Glutamatergic neuron (in vitro differentiated cells): ENCODE measurements at places on chromosomes 13 and 19. TPM values are rescaled to one million over a fixed set of nuclear protein-coding genes. Genes with fewer than 3 reads are reported as not detected.

The ZNF284 gene
- 3.9 TPM for total RNA-seq

The CYP4F8 gene
- total RNA-seq: not detected

The CEBPA gene
- 0.66 TPM for total RNA-seq

The N4BP2L1 gene
- 1.9 TPM for total RNA-seq

The FPR3 gene
- not detected for total RNA-seq

The NMRK2 gene
- total RNA-seq: 4.0 TPM

The ZNF773 gene
- total RNA-seq: 13.9 TPM
